ENCODE measurements at places on chromosomes 5 and 9.
A peak's percentile ranks its signal among the peaks of the same experiment; 100 is the strongest.

DNA sequence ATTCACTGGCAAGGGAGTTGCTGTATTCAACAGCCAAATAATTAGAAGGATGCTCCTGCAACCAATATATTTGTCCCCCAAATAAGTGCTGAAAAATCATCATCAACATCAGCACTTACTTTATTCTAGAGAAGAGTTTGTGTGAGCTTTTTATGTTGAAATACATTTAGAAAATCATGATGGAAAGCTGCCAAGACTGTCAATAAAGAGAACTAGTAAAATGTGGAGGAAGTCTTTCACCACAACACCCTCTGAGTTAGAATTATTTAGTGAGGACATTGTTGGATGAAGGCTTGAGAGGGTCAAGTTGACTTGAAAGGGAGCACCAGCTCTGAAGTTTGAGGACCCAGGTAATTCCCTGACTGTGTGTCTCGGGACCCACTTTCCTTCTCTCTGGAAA is 100.2 kb upstream of the TBCA start:
- no peak for DNase-seq

DNA sequence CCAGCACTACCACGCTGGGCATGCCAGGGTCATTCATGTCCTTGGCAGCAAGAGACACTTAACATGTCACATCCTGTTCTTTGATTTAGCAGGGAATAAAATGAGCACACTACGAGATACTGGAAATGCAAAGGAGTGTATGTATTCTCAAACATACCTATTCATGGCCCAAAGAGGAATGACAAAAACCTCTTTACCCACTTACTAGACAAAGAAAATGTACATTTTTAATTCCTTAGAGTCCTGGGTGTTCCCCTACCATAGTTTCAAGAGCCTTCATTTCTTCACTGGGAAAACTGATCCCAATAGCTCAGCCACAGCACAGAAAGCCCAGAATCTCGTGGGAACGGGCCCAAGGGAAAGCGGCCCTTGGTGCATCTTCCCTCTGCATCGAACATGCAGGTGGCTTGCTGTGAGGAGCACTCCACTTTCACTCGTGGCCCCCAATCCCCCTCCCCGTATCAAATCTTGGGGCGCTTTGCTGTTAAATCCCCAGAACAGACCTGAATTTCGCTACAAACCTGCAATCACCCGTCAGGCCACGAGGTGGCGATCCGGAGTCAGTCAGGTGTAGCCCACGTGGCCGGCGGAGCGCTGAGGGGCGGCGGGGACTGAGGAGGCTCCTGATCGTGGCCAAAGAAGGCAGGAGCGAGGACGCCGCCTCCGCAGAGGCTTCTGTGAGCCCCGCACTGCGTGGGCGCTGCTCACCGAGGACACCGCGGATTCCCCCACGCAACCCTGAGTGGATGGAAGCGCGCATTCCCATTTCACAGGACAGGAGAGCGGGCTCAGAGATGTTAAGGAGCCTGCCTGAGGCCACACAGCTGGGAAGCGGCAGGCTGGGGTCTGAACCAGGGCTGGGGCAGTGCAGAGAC is 91.4 kb downstream of the LMX1B start:
- DNase-seq = peak; percentile 29

DNA sequence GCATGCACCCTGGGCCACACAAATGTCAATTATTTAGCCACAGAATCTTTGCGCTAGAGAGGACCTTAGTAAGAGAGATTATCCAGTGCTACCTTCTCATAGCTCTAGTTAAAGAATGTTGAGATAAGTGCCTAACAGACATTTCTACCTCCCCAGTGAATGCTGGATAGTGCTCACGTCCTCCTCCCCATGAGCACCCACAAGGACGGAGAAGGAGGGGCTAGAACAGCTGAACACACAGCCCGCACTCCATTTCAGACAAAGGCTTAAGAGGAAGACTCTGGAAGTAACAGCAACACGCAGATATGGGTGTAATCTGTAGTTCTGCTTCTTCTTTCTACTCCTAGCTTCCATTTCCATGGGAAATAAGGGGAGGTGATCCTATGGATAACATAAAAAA is 120.5 kb downstream of the FEM1C start:
- DNase-seq = no peak

- no peak for DNase-seq
Observed at GRCh38 chr5:72206994-72207393, 99.7 kb downstream of the MAP1B start.

GRCh38 chr5:26060212-26060611 is 978.2 kb downstream of the CDH9 start:
- no peak for DNase-seq

DNA sequence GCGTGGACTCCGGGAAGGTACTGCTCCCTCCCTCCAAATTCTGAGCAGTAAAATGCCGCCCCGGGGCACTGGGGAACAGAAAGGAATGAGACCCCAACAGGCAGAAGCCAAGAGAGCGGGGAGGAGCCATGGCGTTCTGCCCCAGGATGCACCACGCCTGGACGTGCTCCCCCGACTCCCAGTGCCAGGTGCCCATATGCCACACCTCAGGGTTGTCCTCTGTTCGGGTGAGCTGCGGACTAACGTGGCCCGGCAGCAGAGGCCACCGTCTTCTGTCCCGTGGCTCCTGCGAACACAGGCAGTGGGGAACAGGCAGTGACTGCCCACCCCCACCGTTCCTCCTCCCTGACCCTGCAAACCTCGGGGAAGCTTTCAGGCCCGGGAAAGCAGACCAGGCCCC is 4.8 kb downstream of the SURF6 start:
- DNase-seq = no peak

GRCh38 chr5:6744841-6745705 is 31.8 kb downstream of the TENT4A start:
- DNase-seq = no peak
